Naive thymus-derived CD8-positive, alpha-beta T cell (primary cell): ENCODE measurements at places on chromosomes 7 and 10. TPM values are rescaled to one million over a fixed set of nuclear protein-coding genes. Genes with fewer than 3 reads are reported as not detected.

The EIF5AL1 gene
- polyA plus RNA-seq, result 0.22 TPM

The NUTM2A gene
- polyA plus RNA-seq, result 0.18 TPM

DNA sequence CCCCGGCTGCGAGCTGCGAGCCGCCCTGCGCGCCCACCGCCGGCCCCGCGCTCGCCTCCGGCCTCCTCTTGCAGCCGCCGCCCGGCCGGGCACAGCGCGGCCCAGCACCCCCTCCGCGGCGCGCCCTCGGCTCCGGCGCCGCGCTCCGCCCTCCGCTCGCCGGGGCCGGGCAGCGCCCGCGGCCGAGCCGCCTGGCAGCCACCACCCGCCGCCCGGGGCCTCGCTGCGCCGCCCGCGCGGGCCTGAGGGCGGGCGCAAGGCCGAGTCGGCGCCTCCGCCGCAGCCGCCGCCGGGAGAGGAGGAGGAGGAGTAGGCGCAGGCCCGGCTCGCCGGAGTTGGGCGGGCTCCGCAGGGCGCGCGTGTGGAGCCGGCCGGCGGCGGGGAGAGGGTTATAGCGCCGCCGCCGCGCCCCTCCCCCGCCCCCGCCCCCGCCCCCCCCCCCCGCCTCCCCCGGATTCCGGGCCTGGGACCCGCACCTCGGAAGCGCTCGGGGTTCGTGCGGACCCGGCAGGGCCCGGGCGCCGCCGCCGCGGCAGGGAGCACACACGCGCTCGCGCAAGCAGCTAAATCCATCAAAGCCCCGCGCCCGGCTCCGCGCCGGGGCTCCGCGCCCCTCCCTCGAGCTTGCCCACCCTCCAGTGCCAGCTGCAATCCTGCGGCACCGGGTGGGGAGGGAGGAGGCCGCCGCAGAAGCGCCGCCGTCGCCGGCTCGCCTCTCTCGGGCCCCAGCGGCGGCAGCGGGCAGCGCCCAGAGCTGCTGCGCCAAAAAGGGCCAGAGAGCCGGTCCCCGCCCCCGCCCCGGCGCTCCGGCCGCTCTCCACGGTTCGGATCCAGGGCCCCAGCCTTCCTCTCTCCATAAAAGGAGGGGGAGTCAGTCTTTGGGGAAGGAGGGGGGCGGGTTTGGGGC lies at the start of gene PDGFA:
PDGFA (minus strand) TSS at position 363 of the 907 bp plus-strand sequence. CDS start 845 bp downstream, outside the sequence.
- DNase-seq, result no peak
- no peaks in the 10 kb centered on the region for H3K36me3 ChIP-seq
- H3K27me3 ChIP-seq, result peaks cover 7% of the 10 kb centered on the region
- peaks cover 20% of the 10 kb centered on the region for H3K4me1 ChIP-seq
- H3K27ac ChIP-seq, result no peak within 1 kb of the TSS
- H3K4me3 ChIP-seq, result peak within 1 kb of the TSS; percentile 81

The CLDN4 gene
- not detected for polyA plus RNA-seq

- peaks cover 9% of the 10 kb centered on the region for H3K4me1 ChIP-seq
- H3K36me3 ChIP-seq, result peaks cover 3% of the 10 kb centered on the region
- no peak for DNase-seq
Observed at GRCh38 chr7:128792471-128793180, 858 bp downstream of the CCDC136 start.

DNA sequence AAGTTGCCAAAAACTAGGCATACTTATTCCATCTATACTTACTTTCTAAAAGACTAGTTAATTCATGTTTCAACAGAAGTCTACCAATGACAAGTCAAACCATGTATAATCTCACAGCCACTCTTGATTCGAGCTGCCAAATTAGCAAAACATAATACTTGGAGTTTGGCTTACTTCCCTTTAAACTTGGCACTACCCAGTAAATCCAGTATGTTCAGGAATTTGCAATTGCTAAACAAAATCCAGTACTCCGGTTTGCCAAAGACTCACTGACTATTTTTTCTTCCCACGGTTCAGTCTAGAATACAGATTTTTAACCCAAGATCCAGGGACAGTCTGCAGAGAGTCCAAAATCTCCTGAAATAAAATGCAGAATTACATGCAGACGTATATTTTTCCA lies 4.6 kb downstream of the OAT start:
- H3K4me1 ChIP-seq, result peaks cover 14% of the 10 kb centered on the region
- H3K27ac ChIP-seq, result no peak overlapping the region
- H3K36me3 ChIP-seq, result no peaks in the 10 kb centered on the region
- H3K4me3 ChIP-seq, result no peak overlapping the region
- no peak for DNase-seq

The SLC26A3 gene
- not detected for polyA plus RNA-seq

DNA sequence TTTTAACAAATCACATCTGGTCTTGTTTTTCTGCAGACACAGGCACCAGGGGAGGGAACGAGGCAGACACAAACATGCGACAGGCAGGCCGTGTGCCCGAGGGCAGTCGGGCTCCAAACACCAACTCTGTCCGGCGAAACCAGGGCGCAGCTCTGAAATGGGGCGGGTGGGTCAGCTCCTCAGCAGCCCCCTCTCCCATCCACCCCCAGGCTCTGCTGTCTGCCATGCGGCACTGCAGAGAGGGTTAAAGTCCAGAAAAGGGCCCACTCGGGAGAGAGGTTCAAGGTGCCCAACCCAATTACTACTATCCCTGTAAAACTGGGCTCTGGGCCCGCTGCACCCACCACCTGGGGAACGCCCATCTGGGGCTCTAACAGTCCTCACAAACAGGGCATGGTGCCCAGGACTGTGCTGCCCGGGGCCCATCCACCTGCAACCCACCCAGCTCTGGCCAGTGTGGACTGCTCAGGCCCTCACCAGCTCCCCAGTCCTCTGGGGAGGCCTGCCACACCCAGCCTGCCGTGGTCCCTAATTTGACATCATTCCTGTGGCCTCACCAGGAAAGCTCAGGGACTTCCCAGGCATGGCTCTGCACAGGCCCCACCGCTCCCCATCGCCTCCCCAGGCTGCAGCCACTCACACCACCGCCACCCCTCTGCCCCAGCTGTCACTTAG lies 18.7 kb downstream of the YKT6 start:
- H3K4me3 ChIP-seq, result no peak overlapping the region
- no peak overlapping the region for H3K27ac ChIP-seq
- no peaks in the 10 kb centered on the region for H3K36me3 ChIP-seq
- no peaks in the 10 kb centered on the region for H3K4me1 ChIP-seq

The GLRX3 gene
- 81.8 TPM for polyA plus RNA-seq

The SLC13A1 gene
- polyA plus RNA-seq, result not detected

The TRIM50 gene
- not detected for polyA plus RNA-seq
